ENCODE measurements at places on chromosomes 7 and 10. TPM values are rescaled to one million over a fixed set of nuclear protein-coding genes. Genes with fewer than 3 reads are reported as not detected.

Gene PLAC9
- total RNA-seq: 31.4 TPM

DNA sequence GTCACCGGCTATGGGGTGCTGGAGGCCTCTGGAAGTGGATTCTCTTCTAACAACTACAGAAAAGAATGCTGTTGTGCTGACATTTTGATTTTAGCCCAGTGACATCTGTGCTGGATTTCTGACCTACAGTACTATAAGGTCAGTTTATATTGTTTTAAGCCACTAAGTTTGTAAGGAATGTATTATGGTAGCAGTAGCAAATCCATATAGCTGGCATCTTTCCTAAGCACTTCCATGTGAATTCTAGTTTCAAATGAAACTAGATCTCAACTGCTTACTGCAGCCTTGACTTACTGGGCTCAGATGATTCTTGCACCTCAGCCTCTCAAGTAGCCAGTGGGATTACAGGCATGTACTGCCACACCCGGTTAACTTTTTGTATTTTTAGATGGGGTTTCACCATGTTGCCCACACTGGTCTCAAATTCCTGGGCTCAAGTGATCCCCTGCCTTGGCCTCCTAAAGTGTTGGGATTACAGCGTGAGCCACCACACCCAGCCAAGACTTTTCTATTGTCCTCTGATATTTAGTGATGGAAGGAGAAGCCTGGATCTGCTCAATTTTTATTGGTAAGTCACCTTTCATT is 414.0 kb downstream of the PHTF2 start:
- DNase-seq: no peak
- no peaks in the 10 kb centered on the region for H3K36me3 ChIP-seq
- no peaks in the 10 kb centered on the region for H3K4me1 ChIP-seq
- no peak overlapping the region for H3K4me3 ChIP-seq
- H3K27ac ChIP-seq: no peak overlapping the region

Gene STRA8
- not detected for total RNA-seq

Gene CDC123
- total RNA-seq: 47.7 TPM

Gene H2BK1
- total RNA-seq: not detected

Gene GIMAP7
- total RNA-seq: 43.6 TPM

DNA sequence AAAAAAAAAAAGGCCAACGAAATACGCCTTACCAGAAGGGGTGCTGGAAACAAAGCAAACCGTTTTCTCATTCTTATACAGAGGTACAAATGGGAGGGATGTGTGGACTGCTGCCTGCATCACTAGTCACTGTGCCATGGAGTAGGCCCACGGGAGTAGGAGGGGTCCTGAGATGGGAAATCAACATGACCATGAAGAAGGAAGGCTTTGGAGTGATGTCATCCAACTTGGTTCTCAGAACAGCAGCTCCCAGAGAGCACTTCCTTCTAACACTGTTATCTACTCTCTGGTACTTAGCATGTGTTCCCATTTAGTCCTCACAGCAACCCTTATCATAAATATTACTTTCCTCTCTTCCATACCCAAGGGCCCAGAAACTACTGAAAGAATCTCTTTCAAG is 60.0 kb upstream of the LRGUK start:
- H3K4me1 ChIP-seq: no peaks in the 10 kb centered on the region
- no peak overlapping the region for H3K27ac ChIP-seq
- no peak for DNase-seq
- H3K4me3 ChIP-seq: no peak overlapping the region

GRCh38 chr10:125979976-125980375 is 83.6 kb downstream of the FANK1 start:
- no peaks in the 10 kb centered on the region for H3K36me3 ChIP-seq
- H3K4me1 ChIP-seq: no peaks in the 10 kb centered on the region
- no peaks in the 10 kb centered on the region for H3K27me3 ChIP-seq
- no peak overlapping the region for H3K27ac ChIP-seq
- DNase-seq: no peak

DNA sequence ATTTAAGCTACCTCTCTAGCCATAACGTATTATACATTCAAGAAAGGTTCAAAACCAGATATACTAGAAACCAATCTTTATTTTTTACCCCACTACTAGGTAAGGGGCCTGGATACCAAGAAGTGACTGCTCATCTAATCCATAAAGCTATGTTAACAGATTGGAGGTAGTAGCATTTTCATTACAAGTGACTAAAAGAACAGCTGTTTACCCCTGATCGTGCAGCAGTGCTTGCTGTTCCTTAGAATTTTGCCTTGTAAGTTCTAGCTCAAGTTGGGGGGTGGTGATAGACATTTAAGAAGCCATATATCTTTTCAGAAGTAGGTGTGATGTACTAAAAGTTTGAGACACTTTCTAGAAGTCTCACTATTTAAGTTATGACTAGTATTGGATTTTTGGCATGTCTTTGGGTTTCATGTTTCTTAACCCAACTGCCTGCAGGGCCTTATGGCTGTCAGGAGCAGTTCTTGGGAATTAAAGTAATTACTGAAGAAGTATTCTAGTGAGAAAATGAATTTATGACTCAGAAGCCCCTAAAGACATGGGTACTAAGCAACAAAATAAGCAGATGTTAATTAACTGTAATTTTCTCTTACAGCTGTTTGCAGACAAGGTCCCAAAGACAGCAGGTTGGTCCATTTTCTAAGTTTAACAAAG is 2.3 kb downstream of the PPIA start:
- H3K4me1 ChIP-seq: no peaks in the 10 kb centered on the region
- H3K27ac ChIP-seq: no peak overlapping the region
- DNase-seq: no peak
- no peaks in the 10 kb centered on the region for H3K27me3 ChIP-seq
- H3K36me3 ChIP-seq: peaks cover 36% of the 10 kb centered on the region

Gene TWIST1
- total RNA-seq: 1.3 TPM

Gene PPP1R9A
- total RNA-seq: 25.7 TPM
